ENCODE measurements at places on chromosomes 13 and 19. TPM values are rescaled to one million over a fixed set of nuclear protein-coding genes. Genes with fewer than 3 reads are reported as not detected.

DNA sequence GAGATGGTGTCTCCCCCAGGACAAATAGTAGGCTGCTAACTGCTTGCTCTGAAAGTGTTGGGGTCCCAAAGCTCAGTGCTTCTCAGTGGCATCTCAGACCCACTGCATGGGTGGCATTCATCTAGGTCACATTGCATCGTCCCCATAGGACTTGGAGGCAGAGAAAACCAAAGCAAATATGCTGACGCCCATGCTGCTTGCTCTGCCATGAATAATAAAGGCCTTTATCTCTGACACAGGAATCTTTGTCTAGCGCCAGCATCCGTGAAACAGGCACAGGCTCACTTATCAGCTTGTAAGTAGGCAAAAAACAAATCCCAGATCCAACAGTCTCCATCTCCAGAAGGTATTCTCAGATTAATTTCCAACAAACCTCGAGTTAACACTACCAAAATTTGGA, 18.9 kb upstream of the IPO5 start:
- DNase-seq = no peak

DNA sequence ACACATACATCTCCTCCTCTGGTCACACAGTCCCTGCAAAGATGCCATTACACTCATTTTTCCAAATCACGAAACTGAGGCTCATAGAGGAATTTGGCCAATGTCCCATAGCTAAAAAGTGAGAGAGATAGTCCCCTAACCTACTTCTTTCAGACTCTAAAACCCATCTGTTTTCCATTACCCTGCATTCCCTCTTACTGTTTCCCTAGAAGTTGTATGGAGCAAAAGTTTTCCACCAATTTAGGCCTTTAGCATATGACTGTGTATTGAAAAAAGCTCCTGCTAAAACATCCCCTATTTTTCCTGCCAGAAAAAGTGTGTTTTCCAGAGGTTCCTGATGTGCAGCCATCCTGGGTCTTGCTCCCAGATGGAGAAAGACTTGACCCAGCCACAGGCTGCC, 16.3 kb downstream of the SERP2 start:
- no peak for DNase-seq

GRCh38 chr13:51257187-51257586, 35.0 kb downstream of the FAM124A start:
- no peak for DNase-seq

DNA sequence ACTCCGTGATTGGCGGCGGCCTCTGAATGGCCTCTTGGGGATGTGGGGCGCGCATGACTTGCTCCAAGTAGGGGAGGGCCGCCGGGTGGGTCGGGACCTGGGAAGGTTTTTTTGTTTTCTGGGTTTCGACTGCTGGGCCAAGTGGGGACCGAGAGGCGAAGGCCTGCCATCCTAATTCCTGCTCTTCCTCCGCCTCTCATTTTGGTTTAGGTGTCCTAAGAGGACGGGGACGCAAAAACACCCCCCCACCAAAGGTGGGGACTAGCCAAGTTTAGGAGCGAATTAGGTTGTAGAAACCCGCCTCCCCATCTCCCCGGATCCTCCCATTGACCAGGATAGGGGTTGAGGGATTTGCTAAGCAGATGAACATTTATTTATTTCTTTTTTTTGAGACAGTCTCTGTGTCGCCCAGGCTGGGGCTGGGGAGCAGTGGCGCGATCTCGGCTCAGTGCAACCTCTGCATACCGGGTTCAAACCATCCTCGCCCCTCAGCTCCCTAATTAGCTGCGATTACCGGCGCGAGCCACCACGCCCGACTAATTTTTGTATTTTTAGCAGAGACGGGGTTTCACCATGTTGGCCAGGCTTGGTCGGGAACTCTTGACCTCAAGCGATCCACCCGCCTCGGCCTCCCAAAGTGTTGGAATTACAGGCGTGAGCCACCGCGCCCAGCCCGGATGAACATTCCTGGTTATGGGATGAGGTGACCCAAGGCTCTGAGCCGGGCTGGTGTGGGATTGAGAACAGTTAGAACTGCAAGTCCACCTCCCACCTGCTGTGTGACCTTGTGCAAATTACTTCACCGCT, 838 bp downstream of the PPP2R1A start:
- peak; percentile 19 for DNase-seq

DNA sequence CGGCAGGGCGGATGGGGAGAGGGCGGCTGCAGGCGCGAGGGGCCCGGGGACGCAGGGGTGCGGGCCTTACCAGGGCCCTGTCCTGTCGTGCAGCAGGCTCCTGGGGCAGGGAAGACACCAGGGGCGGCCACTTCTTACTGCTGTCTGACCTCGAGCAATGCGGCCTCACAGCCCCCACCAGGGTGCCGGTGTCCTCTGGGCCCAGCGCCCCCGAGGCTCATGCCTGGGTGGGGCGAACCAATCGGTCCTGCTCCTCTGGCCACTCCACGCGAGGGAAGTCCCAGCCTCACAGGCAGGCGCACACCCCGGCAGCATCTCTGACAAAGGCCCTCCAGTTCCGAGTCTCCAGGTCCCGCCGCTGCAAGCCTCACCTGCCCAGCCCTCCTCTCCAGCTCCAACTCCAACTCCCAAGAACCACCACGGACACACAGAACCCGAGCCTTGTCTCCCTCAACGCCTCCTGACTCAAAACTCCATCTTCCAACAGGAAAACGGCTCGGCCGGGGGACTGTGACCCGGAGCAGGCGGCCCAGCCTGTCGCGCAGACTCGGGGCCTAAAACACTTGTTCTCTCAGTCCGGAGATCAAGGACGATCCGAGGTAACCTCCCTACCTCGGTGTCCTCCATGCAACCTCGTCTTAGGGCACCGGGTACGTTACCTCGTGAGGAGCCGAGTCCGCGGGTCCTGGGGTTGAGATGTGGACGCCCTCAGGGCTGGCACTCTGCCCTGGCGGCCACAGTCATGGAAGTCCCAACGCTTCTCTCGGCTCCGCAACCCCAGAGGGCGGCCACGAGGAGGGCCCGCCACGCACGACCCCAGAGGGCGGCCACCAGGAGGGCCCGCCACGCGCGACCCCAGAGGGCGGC, 6.5 kb downstream of the FGF22 start:
- no peak for DNase-seq

DNA sequence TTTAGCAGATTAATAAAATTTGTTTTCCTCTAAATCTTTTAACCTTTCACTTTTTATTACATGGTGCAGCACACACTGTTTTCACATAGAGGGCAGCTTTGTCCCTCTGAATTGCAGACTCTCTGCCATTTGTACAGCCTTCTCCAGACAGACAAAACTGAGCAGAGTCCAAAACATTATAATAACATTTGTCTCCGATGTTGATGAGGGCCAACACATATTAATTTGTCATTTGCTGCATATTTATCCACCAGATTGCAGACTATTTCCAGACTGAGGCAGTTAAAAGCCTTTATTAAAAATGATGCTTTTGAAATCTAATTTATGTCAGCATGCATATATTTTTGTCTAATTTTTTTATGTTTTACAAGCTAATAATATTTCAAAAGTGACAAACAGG, 1251.9 kb upstream of the SLC10A2 start:
- DNase-seq = no peak

GRCh38 chr19:51030631-51031030, 4.2 kb downstream of the KLK12 start:
- DNase-seq = no peak

- DNase-seq = no peak
Measured at GRCh38 chr13:40442826-40443225, 223.6 kb downstream of the FOXO1 start.

DNA sequence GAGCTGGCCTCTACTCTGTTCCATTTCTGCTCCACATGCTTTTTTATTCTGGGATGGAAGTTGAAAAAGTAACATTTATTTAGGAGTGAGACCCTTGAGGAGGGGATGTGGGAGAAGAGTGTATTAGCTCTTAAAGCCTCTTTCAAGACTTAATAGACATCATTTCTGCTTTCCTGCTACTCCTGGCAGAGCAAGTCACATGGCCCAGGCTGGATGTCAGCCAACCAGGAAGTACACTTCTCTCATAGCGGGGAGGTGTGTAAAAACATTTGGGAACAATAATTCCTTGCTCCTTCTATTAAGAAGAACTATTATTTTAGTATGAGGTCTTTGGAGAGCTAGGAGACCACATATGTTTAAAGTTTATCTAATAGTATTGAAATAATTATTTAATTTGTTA, 40.6 kb upstream of the FAM216B start:
- no peak for DNase-seq

DNA sequence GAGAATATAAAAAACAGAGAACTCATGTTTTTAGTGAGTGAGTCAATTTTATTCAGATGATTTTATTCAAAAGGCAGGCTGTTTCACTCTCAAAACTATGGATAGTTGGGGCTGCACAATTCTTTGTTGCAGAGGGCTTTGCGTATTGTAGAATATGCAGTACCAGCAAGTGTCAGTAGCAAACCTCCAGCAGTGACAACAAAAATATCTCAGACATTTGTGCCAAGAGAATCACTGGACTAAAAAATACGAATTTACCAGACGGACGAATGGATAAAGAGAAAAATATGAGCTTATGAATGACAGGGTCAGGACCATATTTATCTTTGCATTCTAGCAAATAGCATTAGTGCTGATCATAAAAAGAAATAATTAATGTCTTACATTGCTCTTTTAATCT, 359.1 kb downstream of the FGF14 start:
- no peak for DNase-seq

DNA sequence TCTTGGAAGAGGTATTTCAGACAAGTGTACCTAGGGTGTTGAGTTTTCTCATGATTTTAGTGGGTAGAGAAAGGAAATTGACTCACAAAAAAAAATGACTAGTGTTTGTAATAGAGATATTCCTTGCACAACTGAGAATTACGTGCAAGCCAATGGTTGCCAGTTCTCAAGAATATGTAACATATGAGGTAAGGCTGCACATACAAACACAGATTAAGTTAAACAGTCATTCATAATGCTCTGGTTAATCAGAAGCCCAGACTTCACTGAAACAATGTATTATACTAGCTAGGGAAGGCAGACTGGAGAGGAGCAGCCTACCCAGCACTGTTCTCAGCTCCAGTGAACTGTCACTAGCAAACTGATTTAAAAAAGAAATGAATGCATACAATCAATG, 418.3 kb downstream of the DIAPH3 start:
- no peak for DNase-seq

DNA sequence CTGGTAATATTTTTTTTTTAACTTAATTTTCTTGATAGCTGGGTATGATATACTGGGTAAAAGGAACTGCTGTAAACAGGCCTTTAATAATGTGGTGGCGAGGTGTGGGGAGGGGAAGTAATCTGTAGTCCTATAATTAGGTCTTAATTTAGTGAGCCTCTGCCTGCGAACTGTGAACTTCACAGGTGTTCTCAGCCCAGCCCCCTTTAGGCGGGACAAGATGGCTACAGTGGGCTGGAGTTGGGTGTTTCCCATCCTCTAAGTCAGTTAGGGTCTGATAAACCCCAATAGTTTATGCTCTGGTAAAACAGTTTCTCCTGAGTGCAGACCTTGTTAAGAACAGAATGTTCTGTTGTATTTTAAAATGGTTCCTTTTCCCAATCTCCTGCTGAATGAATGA, 97.6 kb upstream of the SERP2 start:
- no peak for DNase-seq

GRCh38 chr13:98934243-98934642, 43.6 kb downstream of the DOCK9 start:
- DNase-seq = no peak

DNA sequence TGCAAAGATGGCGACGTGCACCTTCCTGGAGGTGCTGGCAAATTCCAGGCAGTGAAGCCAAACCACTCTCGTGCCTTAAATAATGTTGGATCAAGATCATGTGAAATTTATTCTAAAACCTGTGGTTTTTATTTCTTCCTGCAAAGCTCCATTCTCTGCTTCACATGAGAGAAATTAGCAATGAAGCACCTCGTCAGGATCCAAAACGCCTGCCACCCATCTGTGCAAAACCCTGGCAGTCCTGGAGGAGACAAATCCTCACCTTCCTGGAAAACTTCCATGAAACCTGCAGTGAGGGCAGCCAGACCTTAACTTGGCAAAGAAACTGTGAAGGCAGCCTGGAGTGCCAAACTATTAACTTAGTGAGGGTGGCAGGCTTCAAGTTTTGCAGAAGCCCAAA, 47.6 kb downstream of the CHST8 start:
- DNase-seq = no peak

DNA sequence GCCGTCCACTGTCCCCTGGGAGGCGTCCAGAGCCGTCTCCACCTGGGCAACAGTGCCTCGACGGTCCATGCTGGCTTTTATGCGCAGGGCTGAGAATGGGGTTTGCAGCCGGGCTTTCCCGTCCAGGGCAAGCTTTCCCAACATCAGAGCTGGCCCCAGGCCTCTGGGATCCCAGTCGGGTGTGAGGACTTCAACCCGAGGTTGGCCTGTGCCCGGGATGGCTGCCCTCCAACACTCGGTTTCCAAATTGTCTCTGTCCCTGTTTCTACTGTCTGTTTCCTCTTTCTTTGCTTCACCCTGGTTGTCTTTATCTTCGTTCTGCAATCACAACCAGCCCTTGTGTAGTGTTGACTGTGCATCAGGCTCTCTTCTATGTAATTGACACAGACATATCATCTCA, at the start of gene IFNL4:
TSS of gene IFNL4 (minus strand) at position 51 of the 400 bp plus-strand sequence.
- DNase-seq = no peak

The RASIP1 gene
- total RNA-seq = 192 TPM

The CYP2S1 gene
- 17.5 TPM for total RNA-seq

The ZNF626 gene
- 19.1 TPM for total RNA-seq

The S1PR5 gene
- not detected for total RNA-seq

The ZNF573 gene
- 11.3 TPM for total RNA-seq

The PTBP1 gene
- total RNA-seq = 614 TPM

The PLEKHA4 gene
- total RNA-seq = 14.1 TPM

All from endothelial cell (in vitro differentiated cells).